ENCODE measurements at places on chromosomes 11 and 22.
A peak's percentile ranks its signal among the peaks of the same experiment; 100 is the strongest.

- DNase-seq, result no peak
These were observed 3.0 kb upstream of the CEND1 start for GRCh38 chr11:792873-793272.

DNA sequence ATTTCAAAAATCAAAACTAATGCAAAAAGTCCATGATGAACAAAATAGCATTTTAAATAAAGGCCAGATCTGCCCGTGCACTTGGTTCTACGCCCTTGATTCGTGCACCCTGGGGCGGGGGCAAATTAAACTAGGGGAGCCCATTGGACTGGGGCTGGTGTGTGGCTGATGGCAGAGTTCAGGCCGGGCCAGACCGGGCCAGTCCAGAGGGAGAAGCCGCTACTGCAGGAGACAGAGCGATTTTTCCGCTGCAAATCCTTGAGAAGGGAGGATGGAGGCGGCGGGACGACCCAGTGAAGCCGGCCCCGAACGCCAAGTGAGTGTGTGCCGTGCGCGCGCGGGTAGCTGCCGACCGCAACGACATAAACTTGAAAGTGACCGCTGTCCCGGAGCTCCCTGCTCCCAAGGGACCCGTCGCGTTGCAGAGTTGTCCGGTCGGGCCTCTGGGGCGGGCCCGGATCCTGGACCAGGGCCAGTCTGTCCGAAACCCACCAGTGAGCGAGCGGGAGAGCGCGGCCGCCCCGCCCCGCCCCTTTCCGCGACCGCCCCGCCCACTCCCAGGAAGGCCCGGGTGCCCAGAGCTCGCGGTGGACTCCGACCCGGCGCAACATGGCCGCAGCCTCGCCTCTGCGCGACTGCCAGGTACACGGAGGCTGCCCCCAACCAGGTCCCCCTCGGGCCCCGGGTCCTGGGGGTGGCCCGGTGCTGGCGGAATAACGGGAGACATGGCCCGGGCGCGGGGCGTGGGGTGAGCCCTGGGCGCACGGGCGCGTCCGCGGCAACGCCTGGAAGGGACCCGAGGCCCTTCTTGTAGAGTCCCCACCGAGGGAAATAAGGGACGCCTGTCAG, at the start of gene TTC38:
TTC38 (plus strand) TSS at position 578 of the 849 bp plus-strand sequence; CDS start at position 610, 32 bp downstream.
- peak; percentile 80 for DNase-seq

DNA sequence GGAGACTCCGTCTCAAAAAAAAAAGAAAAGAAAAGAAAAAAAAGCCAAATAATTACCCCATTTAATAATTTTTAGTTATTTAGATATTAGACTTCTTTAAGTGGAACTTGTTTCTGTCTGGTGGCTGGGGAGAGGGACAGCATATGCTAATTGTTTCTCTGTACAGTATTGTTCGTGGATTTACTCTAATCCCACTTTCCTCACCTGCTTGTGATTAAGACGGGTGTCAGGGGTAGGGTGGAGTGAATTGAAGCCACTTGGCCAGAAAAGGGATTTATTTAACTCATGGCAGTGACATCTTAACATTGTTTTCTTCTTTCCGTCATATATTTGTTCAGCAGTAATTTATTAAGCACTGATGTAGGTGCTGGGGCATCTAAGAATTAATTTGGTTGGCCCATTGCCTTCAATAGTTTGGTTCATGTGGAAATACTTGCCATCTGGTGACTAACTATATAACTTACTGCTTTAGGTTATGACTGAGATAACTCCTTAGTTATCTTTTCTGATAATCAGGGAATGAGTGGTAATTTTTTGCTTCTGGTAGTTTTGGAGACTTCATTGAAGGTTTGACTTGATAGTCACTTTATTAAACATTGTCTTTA, 4.6 kb downstream of the TNRC6B start:
- no peak for DNase-seq

GRCh38 chr11:126484266-126484665, 128.8 kb downstream of the ST3GAL4 start:
- peak; percentile 15 for DNase-seq

DNA sequence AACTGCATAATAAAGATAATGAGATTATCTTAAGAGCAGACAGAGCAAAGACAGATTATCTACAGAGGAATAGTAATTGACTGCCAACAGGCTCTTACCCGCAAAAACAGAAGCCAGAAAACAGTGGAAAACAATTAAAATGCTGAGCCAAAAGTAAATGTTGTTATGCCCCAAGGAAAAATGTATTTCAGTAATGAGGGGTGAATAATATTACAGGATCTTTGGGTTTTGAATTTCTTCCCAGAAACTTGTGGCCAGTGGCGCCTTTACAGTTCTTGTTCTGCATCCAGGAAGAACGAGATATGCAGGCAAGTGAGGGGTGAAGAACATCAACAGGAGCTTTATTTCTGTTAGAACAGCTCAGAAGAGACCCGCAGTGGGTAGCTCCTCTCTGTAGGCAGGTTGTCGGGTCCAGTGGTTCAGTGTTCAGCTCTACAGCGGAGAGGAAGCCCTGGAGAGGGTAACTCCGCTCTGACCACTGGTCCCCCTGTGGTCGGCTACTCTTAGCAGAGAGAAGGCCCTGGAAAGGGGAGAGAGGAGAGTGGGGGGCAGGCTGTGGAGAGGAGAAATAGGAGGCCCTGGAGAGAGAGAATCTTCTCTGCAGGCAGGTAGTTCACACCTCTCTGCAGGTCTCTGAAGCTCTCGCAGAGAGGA, 51.8 kb upstream of the SC5D start:
- DNase-seq, result peak; percentile 11

- DNase-seq, result no peak
These were observed 160.6 kb downstream of the PKNOX2 start for GRCh38 chr11:125325196-125325595.

DNA sequence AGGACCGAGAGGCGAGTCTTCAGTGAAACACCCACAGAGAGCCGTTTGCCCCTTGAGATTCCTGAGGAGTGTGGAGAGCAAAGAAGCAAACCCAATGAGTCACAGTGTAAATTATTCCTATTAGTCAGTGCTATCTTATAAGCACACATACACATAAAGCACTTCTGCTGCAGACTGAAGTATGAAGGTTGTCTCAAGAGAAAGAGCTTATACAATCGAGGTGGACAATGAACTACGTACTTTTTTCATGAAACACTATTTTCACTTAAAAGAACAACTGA, 37.3 kb downstream of the GALNT18 start:
- DNase-seq, result no peak

- no peak for DNase-seq
These were observed 58.7 kb downstream of the FDX1 start for GRCh38 chr11:110488446-110488845.

DNA sequence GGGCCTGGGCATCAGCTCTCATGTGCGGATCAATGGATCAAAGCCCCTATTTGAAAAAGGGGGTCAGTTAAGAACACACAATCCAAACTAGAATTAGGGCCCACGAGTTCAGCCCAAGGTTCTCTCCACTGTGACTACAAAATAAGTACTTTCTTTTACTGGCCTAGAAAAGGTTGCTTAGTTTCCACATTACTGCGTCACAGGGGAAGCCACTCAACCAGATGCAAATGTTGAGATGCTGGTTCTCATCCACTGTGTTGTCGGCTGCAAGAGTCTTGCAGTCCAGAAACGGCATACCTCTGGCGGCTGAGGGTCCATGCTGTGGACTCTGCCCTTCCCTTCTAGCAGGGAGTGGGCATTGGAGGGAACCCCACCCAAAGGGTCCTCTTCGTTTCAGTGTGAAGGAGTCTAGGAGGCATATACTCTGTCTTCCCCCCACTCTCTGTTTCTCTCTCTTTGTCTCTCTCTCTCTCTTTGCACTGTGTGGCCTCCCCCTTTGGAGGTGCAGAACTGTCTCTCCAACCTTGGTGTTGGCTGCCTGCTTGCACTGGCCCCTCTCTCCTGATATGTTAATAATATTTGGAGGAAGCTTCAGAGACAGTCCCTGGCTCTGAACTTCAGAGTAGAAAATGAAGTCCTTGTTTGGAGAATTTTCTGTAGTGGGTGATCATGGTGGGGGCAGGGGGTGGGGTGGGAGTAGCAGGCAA, 99.0 kb upstream of the NNMT start:
- no peak for DNase-seq

DNA sequence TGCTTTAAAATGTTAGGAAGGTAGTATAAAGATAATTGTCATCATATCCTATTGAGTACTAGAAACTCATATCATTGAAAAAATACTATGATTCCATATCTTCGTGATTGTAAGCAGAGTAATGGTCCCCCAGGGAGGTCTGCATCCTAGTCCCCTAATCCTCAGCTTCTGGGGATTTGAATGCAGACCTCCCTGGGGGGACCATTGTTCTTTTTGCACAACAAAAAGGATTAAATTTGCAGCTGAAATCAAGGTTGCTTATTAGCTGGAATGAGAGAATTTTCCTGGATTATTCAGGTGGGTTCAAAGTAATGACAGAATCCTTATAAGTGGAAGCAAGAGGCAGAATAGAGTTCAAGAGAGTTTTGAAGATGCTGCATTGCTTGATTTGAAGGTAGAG, 26.1 kb upstream of the MS4A6A start:
- no peak for DNase-seq

All from hematopoietic multipotent progenitor cell treated with erythropoietin and hydrocortisone succinate and interleukin-3 and kit ligand, for 6 days (in vitro differentiated cells).